ENCODE measurements at places on chromosomes 1 and 21.

- no peaks in the 10 kb centered on the region for H3K27me3 ChIP-seq
- no peak overlapping the region for H3K27ac ChIP-seq
- no peaks in the 10 kb centered on the region for H3K36me3 ChIP-seq
- H3K4me1 ChIP-seq = peaks cover 36% of the 10 kb centered on the region
Observed at GRCh38 chr1:64536836-64537490, 67.0 kb downstream of the CACHD1 start.

- DNase-seq = no peak
- H3K27me3 ChIP-seq = no peaks in the 10 kb centered on the region
- no peaks in the 10 kb centered on the region for H3K4me1 ChIP-seq
- no peak overlapping the region for H3K27ac ChIP-seq
- H3K36me3 ChIP-seq = no peaks in the 10 kb centered on the region
Observed at GRCh38 chr1:245395680-245396079, 240.9 kb downstream of the KIF26B start.

DNA sequence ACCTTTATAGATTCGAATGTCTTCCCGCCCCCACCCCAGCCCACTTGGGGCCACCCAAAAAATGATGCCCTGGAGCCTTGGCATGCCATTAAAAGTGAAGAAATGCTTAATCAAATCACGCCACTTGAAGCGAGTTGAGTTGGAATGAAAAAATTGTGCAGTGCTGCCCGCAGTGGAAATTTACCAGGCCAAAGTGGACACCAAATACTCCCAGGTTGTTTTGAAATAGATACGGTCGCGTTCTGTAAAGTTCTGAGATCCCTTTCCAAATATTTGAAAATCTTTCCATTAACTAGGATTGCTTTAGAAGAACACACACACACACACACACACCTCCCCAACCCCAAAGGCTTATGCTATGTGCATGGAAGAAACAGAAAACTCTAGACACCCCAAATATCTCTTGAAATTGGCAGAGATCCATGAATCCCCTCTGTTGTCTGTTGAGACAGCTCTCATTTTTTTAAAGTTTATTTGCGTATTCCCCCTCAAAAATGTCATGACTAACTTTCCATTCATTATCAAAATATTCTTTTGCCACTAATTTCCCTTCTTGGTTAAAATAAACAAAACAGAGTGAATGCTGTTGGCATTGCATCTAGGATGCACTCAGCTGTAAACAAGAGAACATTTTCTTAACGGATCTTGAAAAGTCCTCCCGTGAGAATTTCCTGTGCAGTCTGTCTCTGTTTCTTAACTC is 142.3 kb upstream of the KCNE2 start:
- H3K36me3 ChIP-seq = no peaks in the 10 kb centered on the region
- H3K4me3 ChIP-seq = no peak overlapping the region
- peaks cover 16% of the 10 kb centered on the region for H3K4me1 ChIP-seq
- no peaks in the 10 kb centered on the region for H3K27me3 ChIP-seq
- DNase-seq = no peak

DNA sequence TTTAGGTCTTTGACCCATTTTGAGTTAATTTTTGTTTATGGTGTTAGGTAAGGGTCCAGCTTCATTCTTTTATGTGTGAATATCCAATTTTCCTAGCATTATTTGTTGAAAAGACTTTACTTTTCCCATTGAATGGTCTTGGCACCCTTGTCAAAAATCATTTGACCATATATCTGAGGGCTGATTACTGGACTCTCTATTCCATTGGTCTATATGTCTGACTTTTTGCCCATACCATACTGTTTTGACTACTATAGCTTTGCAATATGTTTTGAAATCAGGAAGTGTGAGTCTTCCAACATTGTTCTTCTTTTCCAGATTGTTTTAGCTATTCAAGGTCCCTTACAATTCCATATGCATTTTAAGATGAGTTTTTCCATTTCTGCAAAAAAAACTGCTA is 11.4 kb upstream of the CCSAP start:
- no peak overlapping the region for H3K4me3 ChIP-seq
- no peaks in the 10 kb centered on the region for H3K36me3 ChIP-seq
- H3K27ac ChIP-seq = no peak overlapping the region
- H3K27me3 ChIP-seq = peaks cover under 1% of the 10 kb centered on the region
- DNase-seq = no peak

DNA sequence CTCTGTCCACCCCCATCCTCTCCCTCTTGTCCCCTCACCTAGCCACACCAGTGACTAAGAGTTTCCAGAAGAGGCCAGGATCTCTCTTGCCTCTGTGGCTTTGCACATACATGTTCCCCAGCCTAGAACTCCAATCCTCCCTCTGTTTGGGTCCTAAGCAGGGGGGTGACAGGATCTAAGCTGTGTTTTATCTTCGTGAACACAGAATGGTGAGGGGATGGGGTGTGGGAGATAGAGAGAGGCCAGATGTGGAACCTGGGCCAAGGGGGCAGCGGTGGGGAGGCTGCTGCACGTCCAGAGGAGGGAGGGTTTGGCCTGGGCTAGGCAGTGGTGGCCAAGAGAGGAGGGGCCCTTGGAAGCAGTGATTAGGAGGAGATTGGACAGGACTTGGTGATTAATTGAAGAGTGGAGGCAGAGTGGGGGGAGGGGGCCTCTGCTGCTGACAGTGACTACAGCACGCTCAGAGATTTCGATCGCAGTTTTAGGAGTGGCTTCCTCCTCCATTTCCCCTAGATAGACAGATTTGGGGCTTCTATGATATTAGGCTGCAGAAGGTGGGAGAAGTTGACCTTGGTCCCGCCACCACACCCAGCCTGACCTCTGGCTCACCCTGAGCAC is 17.1 kb upstream of the ADGRB2 start:
- H3K36me3 ChIP-seq = no peaks in the 10 kb centered on the region
- no peak for DNase-seq
- peaks cover 5% of the 10 kb centered on the region for H3K27me3 ChIP-seq
- peaks cover 28% of the 10 kb centered on the region for H3K4me1 ChIP-seq
- H3K4me3 ChIP-seq = no peak overlapping the region

- H3K4me3 ChIP-seq = no peak overlapping the region
- no peaks in the 10 kb centered on the region for H3K36me3 ChIP-seq
- no peak overlapping the region for H3K27ac ChIP-seq
- H3K27me3 ChIP-seq = peaks cover 12% of the 10 kb centered on the region
- H3K4me1 ChIP-seq = peaks cover 9% of the 10 kb centered on the region
- peak; percentile 89 for DNase-seq
Observed at GRCh38 chr1:201309416-201309815, 26.1 kb downstream of the PKP1 start.

Measured in neural progenitor cell (in vitro differentiated cells).